NCI-H1694 treated with DMSO at 0.1 percent for 48 hours (cell line): ENCODE measurements at places on chromosomes 4 and X.

DNA sequence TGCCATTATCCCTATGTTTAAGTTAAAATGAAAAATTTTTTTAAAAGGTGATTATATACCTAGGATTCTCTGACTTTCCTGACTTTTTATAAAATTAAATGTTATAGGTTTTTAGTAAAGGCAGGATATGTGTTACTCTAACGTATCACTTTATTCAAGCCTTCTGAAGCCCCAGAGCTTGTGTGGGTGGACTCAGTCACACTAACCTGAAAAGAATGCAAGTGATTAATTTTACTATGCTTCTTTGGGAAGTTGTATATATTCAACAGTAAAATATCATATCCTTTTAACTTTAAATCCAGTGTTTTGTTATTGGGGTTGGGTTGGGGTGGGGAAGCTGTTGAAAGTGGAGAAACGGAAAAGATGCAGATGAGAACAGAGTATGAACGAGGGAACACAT is 22.8 kb downstream of the PDLIM3 start:
- no peak for DNase-seq

- no peak for DNase-seq
Measured at GRCh38 chr4:91267543-91267942, 1036.2 kb upstream of the GRID2 start.

DNA sequence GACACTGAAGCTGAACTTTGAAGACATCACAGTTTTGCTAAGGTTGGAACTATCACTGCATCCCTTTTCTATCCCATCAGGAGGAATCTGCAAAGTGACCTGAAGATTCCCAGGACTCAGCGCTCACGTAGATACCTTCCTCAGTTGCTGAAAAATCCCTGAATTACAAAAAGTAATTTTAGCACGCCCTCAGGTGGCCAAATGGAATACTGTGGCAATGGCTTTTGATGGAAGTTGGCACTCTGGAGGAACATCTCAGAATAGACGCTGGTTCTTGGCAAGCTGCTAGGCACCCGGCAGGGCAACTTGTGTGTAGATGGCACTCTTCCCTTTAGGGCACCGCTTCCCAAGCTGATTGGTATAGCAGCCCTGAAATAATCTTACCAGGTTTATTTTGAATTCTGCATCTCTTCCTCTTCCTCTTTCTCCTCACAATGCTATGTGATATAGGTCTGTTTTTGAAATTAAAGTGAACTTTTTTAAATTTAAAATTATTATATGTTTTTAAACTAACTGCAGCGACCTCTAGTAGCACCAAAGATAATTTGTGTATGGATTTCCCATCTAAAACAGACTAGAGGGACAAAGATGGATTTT is 16.3 kb upstream of the ESX1 start:
- peak; percentile 51 for DNase-seq

DNA sequence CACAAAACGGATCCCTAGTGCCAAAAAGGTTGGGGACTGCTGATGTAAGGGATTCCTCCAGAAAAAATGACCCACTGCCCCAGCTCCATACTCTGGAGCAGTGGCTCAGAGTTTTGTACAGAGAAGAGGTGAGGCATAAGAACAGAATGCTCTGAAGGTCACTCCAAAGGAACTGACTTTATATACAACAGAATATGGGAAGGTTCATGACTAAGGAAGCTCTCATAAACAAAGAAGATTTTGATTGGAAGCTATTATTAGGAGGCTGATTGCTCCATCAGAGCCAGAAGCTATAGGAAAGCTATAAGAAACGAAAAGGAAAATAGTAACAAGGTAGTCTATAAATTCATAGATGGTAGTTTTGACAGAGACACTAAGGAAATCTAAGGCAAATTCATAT is 203.1 kb downstream of the SLC7A11 start:
- no peak for DNase-seq

DNA sequence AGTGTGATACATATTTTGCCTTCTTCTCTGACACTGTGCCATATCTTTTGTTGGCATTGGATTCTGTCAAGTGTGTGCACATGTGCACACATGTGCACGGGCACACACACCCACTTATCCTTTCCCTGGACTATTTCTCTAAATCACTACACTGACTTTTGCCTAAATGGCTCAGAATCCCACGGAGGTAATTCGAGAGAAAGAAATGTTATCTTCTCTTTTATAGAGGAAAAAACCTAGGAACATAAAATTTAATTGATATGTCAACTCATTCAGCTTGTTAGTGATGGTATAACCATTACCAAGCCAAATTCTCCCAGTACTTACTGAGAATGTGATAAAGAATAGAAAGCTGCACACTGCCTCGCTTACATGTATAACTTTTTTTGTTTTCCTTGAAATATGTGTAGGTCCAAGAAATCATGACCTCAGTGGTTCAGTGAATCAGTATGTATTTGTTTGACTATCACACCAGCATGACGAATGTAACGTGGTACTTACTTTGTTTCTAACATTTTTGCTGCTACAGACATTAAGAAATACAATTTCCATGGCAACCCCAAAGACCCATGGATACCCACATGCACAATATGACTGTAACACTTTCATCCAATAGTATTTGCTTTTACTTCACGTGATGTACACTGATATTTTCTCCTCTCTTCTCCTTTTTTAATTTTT is 163.0 kb downstream of the PCDH7 start:
- DNase-seq, result no peak

DNA sequence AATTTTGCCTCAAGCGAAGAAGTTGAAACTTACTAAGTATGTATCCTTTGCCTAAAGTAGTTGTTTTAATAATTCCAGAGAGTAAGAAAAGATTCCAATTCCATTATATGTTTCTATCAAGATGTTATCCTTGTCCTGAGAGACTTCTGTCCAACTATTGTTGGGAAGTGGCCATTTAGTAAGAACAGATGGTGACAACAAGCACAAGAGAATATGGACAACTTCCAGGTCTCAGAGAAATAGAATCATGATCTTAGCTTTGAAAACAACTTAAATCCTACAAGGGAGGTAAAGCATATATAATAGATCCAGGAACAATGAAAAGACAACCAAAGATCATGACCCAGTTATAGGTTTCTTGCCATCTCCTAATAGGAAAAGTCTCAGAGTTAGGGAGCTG is 486.6 kb upstream of the PCDH10 start:
- DNase-seq, result no peak

DNA sequence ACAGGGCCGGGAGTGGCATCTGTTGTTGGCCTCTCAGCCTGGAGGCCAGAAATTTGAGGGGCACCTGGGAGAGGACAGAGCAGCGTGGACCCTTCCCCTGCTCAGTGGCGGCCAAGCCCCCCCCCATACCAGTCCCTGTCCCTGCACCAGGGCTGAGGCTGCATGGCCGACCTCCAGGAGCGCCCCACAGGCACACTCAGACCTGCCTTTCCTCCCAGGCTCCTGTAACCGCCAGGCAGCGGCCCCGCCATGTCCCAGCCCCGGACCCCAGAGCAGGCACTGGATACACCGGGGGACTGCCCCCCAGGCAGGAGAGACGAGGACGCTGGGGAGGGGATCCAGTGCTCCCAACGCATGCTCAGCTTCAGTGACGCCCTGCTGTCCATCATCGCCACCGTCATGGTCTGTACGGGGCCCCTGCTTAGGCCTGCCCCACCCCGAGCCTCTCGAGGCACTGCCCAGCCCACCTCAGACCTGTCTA is 15.3 kb downstream of the TMEM175 start:
- DNase-seq, result no peak

DNA sequence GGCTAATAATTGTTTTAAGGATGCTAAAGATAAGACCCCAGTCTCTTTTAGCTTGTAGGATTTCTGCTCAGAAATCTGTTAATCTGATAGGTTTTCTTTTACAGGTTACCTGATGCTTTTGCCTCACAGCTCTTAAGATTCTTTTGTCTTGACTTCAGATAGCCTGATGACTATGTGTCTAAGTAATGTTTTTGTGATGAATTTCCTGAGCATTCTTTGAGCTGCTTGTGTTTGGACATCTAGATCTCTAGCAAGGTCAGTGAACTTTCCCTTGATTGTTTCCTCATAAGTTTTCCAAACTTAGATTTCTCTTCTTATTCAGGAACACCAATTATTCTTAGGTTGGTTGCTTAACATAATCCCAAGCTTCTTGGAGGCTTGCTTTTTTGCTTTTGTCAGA is 104.1 kb downstream of the ZNF518B start:
- no peak for DNase-seq

- DNase-seq, result no peak
Measured at GRCh38 chrX:39850209-39850608, 247.5 kb downstream of the BCOR start.

GRCh38 chr4:2048831-2049230 is 10.3 kb upstream of the NAT8L start:
- DNase-seq, result no peak

DNA sequence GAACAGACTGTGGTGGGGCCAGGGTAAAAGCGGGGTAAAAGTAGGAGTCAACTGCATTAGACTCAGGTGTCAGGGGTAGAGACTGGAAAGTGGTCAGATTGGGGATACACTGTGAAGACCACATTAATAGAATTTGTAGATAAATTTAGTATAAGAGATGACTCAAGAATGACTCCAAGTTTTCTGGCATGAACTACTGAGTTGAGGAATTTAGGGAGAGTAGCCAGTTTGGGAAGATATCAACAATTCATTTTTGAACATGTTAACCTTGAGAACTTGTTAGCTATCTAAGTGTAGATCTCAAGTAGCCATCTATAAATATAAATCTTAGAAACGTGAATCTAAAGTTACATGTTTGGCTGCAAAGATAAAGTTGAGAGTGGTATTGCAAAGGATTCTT is 206.9 kb upstream of the HCCS start:
- DNase-seq, result no peak

DNA sequence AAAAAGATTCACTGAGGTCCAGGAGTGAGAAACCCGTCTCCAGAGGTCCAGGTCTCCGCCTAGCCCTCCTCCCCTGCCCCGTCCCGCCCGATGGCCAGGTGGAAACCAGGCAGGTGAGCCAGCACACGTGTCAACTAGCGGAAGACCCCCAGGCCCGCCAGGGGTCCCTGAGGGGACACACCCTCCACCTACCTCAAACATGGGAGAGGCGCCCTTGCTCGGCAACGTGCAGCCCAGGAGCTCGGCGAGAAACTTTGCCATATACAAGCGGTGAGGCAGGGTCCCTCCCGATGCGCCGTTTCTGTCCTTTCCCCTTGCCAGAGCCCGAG is 330.0 kb downstream of the HNRNPD start:
- DNase-seq, result no peak

DNA sequence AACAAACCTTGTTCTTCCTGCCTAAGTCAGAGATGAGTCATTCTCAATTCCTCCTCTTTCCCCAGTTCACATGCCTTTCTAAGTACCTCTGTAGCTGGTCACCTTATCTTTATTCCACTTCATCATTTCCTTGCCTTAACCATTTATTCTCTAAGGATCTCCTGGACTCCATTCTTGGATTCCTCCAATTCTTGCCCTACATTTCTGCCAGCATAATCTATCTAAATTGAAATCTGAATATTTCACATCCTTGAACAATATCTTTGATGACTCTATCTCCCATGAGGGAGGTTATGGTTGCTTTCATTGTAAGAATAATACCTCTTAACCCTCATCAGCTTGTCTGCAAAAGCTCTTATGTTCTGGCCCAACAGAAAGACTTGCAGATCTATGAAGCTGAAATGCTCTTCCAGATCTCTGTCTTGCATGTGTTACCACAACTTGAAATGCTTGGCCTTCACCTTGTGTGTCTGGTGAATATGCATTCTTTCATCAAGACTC is 28.6 kb upstream of the PDE5A start:
- DNase-seq, result no peak

- DNase-seq, result no peak
Measured at GRCh38 chr4:23114538-23114937, 421.8 kb downstream of the GBA3 start.

DNA sequence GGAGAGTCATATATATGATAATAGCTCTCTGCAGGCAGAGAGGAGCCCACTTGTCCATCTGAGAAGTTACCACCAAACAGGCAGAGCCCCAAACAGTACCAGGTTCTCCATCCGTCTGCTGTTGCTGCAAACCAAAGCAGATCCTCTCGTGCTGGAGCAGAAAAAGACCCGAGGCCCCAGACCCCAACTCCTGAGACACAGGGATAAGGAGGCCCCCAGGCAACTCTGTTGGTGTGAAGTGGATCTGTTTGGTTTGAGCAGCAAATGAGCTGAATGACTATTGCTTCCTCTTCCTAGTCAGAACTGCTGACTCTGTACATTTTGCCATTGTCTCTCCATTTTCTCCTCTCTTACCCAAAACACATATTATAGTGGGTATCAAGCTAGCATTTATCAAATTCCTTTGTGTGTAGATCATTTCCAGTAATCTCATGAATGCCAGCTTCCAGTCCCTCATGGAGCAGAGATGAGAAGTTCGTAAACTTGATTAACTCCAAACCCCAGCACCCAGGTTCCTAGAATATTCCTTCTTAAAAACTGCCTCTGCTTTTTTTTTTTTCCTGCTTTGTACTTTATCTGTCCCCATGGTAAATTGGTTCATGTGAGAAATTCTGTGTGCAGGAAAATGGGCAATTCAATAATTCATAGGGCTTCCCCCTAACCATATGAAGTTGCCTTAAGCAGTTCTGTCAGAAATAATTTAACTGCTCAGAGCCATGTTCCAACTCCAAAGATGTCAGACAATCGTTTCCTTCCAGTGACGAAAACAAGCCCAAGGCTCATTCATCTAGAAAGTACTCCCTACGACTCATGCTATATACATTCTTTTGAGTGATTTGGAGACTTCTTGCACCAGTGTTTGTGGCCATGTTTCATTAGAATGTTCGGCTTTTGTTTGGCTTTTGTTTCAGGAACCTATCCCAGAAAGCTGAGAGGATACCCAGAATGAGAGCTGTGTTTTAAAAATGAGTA is 98.6 kb upstream of the ATXN3L start:
- no peak for DNase-seq

GRCh38 chr4:21097026-21097425 is 396.8 kb downstream of the PACRGL start:
- DNase-seq, result no peak

GRCh38 chrX:115713460-115713859 is 152.5 kb downstream of the PLS3 start:
- no peak for DNase-seq

DNA sequence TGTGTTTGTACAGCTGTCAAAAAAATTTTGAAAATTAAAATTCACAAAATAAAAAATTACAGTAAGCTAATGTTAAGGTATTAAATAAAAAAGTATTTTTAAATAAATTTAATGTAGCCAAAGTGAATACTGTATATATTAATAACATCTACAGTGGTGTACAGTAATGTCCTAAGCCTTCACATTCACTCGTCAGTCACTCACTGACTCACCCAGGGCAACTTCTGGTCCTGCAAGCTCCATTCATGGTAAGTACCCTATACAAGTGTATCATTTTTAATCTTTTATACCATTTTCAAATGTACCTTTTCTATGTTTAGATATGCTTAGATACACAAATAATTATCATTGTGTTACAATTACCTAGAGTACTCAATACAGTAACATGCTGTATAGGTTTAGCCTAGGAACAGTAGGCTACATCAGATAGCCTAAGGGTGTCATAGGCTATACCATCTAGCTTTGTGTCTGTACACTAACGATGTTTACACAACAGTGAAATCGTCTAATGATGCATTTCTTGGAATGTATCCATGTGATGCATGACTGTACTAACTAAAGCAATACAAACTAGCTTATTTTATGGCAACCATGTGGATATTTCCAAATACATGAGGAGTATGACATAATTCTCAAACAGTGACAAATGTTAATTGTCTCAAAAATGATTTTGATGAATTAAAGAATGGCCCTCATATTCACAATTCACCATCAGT is 13.7 kb downstream of the DDX60 start:
- DNase-seq, result peak; percentile 42
